Activated CD8-positive, alpha-beta memory T cell treated with anti-CD3 and anti-CD28 coated beads, Interleukin-2, amount 10 ng/mL, durations not matched to agents 7 days and 5 days (primary cell): ENCODE measurements at places on chromosomes 3 and 15. TPM values are rescaled to one million over a fixed set of nuclear protein-coding genes. Genes with fewer than 3 reads are reported as not detected.

- peaks cover 16% of the 10 kb centered on the region for H3K27me3 ChIP-seq
- H3K4me1 ChIP-seq: no peaks in the 10 kb centered on the region
- H3K27ac ChIP-seq: no peak overlapping the region
These were observed 52.2 kb upstream of the COL6A5 start for GRCh38 chr3:130293247-130293646.

DNA sequence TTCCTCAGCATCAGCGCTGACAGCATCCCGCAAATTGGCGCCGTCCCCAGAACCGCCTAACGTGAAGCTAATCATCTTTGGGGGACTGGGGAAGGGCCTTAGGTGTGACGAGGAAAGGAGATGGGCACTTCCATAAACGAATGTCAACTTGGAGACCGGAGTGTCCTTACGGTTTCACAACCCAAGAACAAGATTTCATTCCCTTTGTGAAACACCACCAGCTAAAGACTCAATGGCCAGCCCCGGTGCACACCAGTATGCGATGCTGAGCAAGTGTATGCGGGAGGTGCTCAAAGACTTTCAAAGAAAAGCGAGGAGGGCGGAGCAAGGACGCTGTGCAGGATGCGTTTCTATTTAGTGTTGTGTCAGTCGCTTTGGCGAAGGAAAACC lies 759 bp upstream of the TTBK2 start:
- H3K4me3 ChIP-seq: peak overlapping the region; percentile 95
- H3K4me1 ChIP-seq: peaks cover 33% of the 10 kb centered on the region
- H3K27ac ChIP-seq: peak overlapping the region; percentile 89
- H3K36me3 ChIP-seq: peaks cover 3% of the 10 kb centered on the region
- no peaks in the 10 kb centered on the region for H3K27me3 ChIP-seq
- DNase-seq: peak; percentile 74

- H3K27ac ChIP-seq: no peak overlapping the region
- no peaks in the 10 kb centered on the region for H3K4me1 ChIP-seq
- no peak overlapping the region for H3K4me3 ChIP-seq
- peaks cover 29% of the 10 kb centered on the region for H3K27me3 ChIP-seq
- no peak for DNase-seq
- H3K36me3 ChIP-seq: no peaks in the 10 kb centered on the region
These were observed 197.0 kb upstream of the KCNH8 start for GRCh38 chr3:18951333-18951732.

GRCh38 chr3:136949708-136950107 lies 8.1 kb upstream of the IL20RB start:
- no peak overlapping the region for H3K27ac ChIP-seq
- peaks cover 23% of the 10 kb centered on the region for H3K36me3 ChIP-seq
- DNase-seq: no peak

- no peaks in the 10 kb centered on the region for H3K27me3 ChIP-seq
- H3K36me3 ChIP-seq: peaks cover 19% of the 10 kb centered on the region
- no peak overlapping the region for H3K4me3 ChIP-seq
- H3K4me1 ChIP-seq: peaks cover 45% of the 10 kb centered on the region
These were observed 465.8 kb downstream of the FOXP1 start for GRCh38 chr3:71117572-71118247.

Gene MKRN3
- 1.4 TPM for total RNA-seq

Gene GP9
- not detected for total RNA-seq
